ENCODE measurements at places on chromosomes 5 and 9.

- DNase-seq = no peak
Measured at GRCh38 chr5:6714226-6715041, 1.2 kb downstream of the TENT4A start.

- DNase-seq = no peak
Measured at GRCh38 chr5:584216-584615, 27.9 kb upstream of the CEP72 start.

GRCh38 chr5:157352756-157353340 is 86.9 kb downstream of the CYFIP2 start:
- no peak for DNase-seq

GRCh38 chr5:102554728-102555127 is 55.9 kb upstream of the SLCO6A1 start:
- DNase-seq = peak; percentile 33

DNA sequence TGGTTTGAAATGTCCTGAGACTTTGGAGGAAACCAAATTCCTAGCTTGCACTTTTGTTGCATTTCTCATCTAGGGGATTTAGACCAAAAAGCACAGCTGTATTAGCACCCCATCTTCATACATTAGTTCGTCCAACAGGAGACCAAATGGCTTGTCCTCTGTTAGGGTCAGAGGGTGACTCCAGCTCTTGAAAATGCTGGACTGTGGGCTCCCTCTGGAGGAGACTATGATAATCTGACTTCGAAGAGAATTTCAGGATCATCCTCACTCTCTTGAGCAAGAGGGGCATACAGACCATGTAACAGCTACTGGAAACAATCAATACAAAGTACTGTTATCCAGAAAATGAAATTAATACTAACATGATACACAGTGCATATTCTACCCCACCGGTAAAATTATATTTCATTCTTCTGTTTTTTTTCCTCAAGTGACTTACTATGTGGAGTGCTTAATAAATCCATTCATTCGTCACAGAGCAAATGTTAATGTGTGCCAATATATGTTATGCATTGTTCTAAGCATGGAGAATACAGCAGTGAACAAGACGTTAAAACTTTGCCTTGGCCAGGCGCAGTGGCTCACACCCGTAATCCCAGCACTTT is 63.7 kb upstream of the PPP2CA start:
- DNase-seq = peak; percentile 59

DNA sequence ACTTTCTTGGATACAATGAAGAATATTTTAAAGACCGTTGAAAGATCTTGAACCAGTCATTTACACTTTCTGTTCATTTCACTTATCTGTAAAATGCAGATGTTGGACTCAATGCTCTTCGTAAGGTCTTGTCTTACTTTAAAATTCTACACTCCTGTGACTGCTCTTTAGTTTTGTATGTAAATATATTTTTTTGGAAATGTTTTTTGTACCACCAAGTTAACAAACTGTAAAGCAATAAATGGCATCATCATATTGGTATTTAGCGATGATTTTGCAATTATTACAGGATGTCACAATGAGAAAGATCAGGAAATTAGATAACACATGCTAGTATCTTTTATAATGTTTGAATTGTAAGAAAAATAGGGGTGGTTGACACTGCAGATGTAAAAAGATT is 80.8 kb upstream of the GNAQ start:
- DNase-seq = no peak

GRCh38 chr5:62616615-62617277 is 38.1 kb downstream of the LRRC70 start:
- no peak for DNase-seq

DNA sequence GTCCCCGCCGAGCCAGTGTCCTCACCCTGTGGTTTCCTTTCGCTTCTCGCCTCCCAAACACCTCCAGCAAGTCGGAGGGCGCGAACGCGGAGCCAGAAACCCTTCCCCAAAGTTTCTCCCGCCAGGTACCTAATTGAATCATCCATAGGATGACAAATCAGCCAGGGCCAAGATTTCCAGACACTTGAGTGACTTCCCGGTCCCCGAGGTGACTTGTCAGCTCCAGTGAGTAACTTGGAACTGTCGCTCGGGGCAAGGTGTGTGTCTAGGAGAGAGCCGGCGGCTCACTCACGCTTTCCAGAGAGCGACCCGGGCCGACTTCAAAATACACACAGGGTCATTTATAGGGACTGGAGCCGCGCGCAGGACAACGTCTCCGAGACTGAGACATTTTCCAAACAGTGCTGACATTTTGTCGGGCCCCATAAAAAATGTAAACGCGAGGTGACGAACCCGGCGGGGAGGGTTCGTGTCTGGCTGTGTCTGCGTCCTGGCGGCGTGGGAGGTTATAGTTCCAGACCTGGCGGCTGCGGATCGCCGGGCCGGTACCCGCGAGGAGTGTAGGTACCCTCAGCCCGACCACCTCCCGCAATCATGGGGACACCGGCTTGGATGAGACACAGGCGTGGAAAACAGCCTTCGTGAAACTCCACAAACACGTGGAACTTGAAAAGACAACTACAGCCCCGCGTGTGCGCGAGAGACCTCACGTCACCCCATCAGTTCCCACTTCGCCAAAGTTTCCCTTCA is 1.4 kb downstream of the GLIS3 start:
- DNase-seq = peak; percentile 55

DNA sequence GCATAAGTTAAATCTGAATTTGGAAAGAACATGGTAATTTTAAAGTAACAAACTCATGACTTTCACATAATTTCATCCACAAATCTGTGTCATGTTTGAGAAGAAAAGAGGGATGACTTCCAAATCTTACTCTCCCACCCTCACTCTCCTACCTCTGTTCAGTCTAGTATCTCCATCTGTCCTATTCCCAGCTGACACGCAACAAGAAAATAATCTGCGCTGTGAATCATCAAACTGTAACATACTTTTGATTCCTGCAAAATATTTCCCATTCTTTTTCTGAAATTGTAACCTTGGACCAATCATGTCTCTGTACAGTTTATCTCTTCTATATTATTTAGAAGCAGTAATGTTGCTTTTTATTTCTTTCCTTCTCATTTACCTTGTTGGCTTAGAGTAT is 91.4 kb downstream of the SLC12A2 start:
- no peak for DNase-seq

DNA sequence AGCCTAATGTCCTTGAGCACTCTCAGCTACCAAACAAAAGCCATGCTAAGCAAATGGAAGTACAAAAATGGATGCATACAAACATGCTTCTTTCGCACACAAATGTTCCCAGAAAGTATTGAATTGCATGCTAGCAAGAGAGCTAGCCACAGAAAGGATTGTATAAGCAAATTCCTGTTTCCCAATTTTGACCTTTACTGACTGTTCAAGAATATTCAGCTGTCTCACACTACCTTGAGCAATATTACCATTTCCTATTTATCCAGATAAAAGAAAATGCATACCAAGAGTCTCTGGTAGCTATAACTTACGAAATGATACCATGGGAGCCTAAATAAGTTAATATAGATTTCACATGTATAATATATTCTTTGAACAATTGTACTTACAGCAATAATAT is 264.6 kb downstream of the TMEM167A start:
- no peak for DNase-seq

DNA sequence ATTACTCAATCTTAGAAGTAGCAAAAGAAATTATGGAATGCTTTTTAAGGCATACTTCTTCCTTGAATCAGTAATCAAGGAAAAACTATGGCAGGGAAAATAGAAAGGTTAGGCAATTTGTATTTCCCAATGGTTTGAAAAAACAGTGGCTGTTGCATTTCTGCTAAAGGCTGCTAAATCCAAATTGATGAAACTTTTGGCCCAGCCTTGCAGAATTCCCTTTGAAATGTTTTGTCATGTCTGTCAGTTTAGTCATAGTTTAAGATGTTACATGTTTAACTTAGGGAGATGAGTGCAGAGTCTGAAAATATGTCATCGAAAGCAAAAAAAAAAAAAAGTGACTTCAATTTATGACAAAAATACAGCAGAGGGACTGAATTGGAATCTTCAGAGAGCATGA is 878.9 kb upstream of the WWC1 start:
- DNase-seq = no peak

DNA sequence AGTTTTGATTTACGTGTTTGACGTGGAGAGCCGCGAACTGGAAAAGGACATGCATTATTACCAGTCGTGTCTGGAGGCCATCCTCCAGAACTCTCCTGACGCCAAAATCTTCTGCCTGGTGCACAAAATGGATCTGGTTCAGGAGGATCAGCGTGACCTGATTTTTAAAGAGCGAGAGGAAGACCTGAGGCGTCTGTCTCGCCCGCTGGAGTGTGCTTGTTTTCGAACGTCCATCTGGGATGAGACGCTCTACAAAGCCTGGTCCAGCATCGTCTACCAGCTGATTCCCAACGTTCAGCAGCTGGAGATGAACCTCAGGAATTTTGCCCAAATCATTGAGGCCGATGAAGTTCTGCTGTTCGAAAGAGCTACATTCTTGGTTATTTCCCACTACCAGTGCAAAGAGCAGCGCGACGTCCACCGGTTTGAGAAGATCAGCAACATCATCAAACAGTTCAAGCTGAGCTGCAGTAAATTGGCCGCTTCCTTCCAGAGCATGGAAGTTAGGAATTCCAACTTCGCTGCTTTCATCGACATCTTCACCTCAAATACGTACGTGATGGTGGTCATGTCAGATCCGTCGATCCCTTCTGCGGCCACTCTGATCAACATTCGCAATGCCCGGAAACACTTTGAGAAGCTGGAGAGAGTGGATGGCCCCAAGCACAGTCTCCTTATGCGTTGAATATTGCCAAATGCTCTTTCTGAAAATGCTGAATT is 850 bp downstream of the RRAGA start:
- peak; percentile 40 for DNase-seq

DNA sequence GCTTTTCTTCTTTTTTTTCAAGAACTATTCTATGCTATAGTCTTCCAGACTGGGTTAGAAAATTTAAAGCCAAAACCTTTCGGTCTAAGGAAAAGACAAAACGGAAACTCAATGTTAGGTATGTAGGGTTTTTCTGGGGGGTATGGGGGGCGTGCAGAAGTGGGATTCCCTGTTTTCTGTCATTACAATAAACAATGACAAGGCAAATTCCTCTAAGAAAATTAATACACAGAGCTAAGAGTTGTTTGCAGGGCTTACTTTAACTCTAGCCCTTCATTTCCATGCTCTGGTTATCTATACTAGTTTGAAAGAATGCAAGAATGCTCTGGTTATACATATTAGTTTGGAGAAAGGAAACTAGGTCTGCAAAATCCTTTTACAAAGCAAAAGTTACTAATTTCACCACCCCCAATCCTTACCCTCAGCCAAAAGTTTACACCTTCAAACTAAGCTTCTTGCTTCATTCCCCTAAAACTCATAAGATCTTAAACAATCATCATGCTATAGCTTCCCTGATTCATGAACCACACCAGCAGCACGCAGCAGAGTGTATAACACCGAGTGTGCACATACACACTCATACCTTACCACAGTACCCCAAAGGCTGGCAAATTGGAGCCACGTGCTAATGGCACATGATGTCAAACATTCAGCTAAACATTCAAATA is 89.1 kb upstream of the NR5A1 start:
- no peak for DNase-seq

DNA sequence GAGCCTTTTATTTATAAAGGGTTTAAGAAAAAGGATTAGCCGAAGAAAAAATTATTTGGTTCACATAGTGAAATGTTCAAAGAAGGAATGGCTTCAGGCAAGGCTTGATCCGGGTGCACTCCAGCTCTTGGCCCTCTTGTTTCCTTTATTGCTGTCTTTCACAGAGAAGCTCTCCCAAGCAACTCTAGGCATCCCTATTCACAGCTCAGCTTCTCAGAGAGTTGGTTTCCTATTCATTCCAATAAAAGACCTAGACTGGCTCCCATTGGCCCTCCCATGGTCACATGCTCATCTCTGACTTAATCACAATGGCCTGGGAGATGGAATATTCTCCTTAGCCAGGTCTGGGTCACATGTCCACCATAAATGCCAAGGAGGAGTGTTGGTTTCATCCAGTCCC is 9.4 kb upstream of the FGFR4 start:
- no peak for DNase-seq

DNA sequence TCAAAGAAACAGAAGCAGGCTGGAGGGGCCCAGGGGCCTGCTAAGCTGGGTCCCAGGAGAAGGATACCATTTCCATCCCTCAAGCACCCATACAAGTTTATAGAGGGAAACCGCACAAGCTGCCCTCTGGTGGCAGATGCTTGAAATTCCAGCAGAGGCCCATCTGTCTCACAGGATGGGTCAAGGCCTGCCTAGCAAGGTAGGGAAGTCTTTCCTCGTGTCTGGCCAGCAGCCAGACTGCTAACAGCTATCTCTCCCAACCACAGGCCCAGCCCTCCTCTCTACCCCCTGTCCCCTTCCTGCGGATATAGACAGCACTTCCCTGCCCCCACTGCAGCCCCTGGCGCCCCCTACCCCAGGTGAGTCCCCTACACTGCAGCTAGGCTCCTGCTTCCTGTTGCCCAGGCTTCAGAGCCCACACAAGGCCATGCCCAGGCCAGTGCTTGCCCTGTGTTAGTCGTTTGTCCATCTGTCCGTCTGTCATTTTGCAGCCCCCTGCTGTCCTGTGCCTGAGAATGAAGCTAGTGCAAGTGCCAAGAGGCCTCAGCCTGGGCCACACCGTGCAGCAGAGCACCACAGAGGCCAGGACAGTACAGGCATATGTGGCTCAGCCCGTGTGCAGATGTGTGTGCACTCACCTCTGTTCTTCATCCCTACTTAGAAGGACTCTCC is 26.2 kb downstream of the TCF7 start:
- peak; percentile 58 for DNase-seq

DNA sequence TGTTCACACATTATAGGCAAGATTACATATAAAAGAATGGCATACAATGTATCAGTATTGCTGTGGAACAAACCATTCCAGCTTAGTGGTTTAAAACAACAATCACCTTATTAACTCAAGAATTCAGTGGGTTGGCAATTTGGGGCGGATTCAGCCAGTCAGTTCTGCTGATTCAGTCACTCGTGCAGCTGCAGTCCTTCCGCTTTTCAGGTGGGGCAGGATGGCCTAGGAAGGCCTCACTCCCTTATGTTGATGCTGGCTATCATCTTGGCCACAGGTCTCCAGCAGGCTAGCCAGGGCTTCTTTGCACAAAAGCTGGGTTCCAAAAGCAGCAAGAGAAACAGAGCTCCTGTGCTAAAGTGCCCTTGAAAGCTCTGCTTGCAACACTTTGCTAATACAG is 150.6 kb downstream of the MCTP1 start:
- DNase-seq = no peak

DNA sequence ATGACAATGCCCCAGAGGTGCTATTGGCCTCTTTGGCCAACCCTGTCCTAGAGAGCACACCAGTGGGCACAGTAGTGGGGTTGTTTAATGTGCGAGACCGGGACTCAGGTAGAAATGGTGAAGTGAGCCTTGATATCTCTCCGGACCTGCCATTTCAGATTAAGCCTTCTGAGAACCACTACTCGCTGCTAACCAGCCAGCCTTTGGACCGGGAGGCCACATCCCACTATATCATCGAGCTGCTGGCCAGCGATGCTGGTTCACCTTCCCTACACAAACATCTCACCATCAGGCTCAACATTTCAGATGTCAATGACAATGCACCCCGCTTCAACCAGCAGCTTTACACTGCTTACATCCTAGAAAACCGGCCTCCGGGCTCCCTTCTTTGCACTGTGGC is 1.4 kb downstream of the PCDHGC5 start:
- no peak for DNase-seq

- DNase-seq = no peak
Measured at GRCh38 chr5:73701566-73701965, 75.6 kb downstream of the ARHGEF28 start.

- DNase-seq = no peak
Measured at GRCh38 chr5:85320495-85320894, 935.8 kb upstream of the EDIL3 start.

- peak; percentile 89 for DNase-seq
Measured at GRCh38 chr5:101424530-101425175, 521.6 kb upstream of the ST8SIA4 start.

- DNase-seq = no peak
Measured at GRCh38 chr5:144594919-144595318, 424.2 kb downstream of the KCTD16 start.

GRCh38 chr5:147490989-147491388 is 18.9 kb downstream of the DPYSL3 start:
- no peak for DNase-seq

Data from kidney glomerular epithelial cell (primary cell).